ENCODE measurements at places on chromosomes 11 and 22. TPM values are rescaled to one million over a fixed set of nuclear protein-coding genes. Genes with fewer than 3 reads are reported as not detected.
A peak's percentile ranks its signal among the peaks of the same experiment; 100 is the strongest.

- DNase-seq, result peak; percentile 47
- no peaks in the 10 kb centered on the region for H3K36me3 ChIP-seq
- H3K4me1 ChIP-seq, result peaks cover 2% of the 10 kb centered on the region
- peak overlapping the region; percentile 76 for H3K4me3 ChIP-seq
- peaks cover 12% of the 10 kb centered on the region for H3K27me3 ChIP-seq
Measured at GRCh38 chr11:44949160-44950030, 1.3 kb downstream of the TP53I11 start.

DNA sequence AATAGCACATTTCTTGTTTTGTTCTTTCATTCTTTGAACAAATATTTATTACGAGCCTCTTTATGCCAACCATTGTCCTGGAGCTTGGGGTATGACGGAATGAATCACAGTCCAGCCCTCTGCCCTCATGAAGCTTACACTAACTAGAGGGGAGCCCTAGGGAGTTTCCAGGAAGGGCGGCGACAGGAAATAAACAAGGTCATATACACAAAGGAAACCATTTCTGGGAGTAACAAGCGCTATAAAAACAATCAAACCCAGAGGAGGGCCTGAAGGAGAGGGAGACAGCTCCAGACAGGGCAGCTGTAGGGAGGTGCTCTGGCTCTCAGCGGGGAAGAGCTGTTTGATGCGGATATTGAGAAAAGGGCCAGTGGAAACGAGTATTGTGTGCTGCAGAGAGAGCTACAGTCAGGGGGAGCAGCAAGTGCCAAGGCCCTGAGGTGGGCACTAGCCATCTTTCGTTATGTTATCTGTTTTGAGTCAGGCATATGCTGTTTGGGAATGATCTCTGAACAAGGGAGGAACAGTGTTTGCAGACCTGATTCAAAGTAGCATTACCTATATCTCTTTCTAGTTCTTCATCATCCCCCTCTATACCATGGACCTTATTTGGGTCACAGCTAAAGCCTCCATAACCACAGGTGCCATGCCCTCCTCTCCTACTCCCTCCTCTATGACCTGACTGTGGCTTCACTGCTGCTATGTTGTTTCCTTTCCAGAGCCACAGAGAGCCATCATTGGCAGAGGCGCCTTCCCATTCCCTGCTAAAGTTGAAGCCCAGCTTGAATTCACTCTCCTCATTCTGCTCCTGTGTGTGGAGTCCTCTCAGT lies 15.3 kb upstream of the ZBTB16 start:
- DNase-seq, result no peak
- peaks cover 14% of the 10 kb centered on the region for H3K4me1 ChIP-seq
- H3K4me3 ChIP-seq, result no peak overlapping the region
- H3K27me3 ChIP-seq, result peaks cover 5% of the 10 kb centered on the region

DNA sequence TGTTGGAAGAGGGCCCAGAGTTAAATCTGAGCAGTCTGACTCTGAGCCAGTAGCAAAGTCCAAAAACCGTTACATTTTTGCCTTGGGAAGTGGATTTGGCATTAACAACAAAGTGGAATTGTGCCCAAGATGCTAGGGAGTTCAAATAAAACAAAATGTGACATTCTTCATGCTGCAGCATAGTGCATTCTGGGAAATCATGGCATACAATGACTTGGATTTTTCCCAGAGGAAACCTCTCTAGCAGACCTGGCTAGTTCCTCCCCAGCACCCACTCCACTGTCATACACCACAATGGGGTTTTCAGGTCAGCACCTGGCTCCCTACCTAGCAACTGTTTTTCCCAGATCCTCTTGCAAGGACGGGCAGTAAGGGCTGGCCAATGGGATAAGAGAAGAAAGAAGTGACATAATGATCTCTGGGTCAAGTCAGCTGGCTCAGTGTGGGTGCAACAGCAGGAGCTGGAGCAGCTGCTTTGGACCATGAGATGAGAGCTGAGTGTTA lies 24.8 kb upstream of the CYB5R3 start:
- no peak for DNase-seq
- H3K27ac ChIP-seq, result no peak overlapping the region
- H3K27me3 ChIP-seq, result peaks cover 6% of the 10 kb centered on the region
- H3K4me3 ChIP-seq, result no peak overlapping the region
- H3K36me3 ChIP-seq, result no peaks in the 10 kb centered on the region

- no peak for DNase-seq
- no peaks in the 10 kb centered on the region for H3K27me3 ChIP-seq
- no peak overlapping the region for H3K4me3 ChIP-seq
- H3K36me3 ChIP-seq, result no peaks in the 10 kb centered on the region
Measured at GRCh38 chr11:103480421-103480820, 371.2 kb downstream of the DYNC2H1 start.

DNA sequence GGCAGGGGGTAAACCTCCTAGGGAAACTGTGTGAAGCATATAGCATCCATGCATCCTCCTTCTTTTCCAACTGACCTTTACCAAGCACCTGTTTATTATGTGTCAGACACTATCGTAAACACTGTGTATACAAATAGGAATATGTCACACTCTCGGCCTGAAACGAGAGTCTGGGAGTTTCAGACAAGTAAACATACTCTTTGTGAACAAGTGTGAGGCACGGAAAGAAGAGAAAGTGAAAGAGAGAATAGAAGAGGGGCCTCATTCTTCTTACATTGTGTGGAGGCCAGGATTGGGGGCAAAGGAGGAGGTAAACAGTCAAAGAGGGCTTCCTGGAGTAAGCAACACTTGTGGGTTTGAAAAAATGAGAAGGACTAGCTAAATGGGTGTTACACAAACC lies 16.4 kb downstream of the CSNK2A3 start:
- H3K4me1 ChIP-seq, result peaks cover 2% of the 10 kb centered on the region
- H3K27ac ChIP-seq, result no peak overlapping the region
- H3K4me3 ChIP-seq, result no peak overlapping the region
- no peaks in the 10 kb centered on the region for H3K36me3 ChIP-seq
- H3K27me3 ChIP-seq, result no peaks in the 10 kb centered on the region

- no peaks in the 10 kb centered on the region for H3K27me3 ChIP-seq
- peaks cover 32% of the 10 kb centered on the region for H3K36me3 ChIP-seq
- no peak overlapping the region for H3K27ac ChIP-seq
- no peak for DNase-seq
- no peaks in the 10 kb centered on the region for H3K4me1 ChIP-seq
- no peak overlapping the region for H3K4me3 ChIP-seq
Measured at GRCh38 chr11:74204701-74205100, 33.6 kb downstream of the PPME1 start.

KCNJ1 gene
- not detected for total RNA-seq

GRCh38 chr11:6629892-6630631 lies 10.8 kb upstream of the TPP1 start:
- no peaks in the 10 kb centered on the region for H3K27me3 ChIP-seq
- no peak overlapping the region for H3K27ac ChIP-seq
- peaks cover 18% of the 10 kb centered on the region for H3K4me1 ChIP-seq
- no peak for DNase-seq
- H3K4me3 ChIP-seq, result no peak overlapping the region

GRCh38 chr22:37176464-37177061 lies 11.5 kb downstream of the C1QTNF6 start:
- peaks cover 5% of the 10 kb centered on the region for H3K36me3 ChIP-seq
- no peak overlapping the region for H3K4me3 ChIP-seq
- peak; percentile 33 for DNase-seq
- H3K4me1 ChIP-seq, result peaks cover 14% of the 10 kb centered on the region
- no peaks in the 10 kb centered on the region for H3K27me3 ChIP-seq

All from activated naive CD8-positive, alpha-beta T cell treated with anti-CD3 and anti-CD28 coated beads, Interleukin-2, amount 10 ng/mL, durations not matched to agents 7 days and 5 days (primary cell).